ENCODE measurements at places on chromosomes 4 and X.

- no peak for DNase-seq
Measured at GRCh38 chrX:24838629-24839028, 144.9 kb downstream of the POLA1 start.

DNA sequence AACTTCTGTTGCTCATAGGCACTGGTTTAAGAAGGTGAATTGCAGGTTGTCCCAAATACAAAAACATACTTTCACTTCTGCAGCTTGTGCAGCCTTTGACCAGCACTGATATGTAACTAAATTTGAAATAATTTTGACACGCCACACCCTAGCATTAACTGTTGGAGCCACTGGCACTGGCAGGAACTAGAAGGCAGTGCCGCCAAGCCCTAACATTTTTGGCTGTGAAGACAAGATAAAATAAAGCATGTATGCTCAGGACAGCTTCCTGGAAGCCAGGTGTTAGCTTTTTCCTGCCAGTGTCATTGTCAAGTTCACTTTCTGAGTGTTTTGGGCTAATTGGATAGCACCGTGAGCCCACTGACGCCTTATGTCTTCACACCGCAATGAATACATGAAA is 65.3 kb upstream of the FBXW7 start:
- DNase-seq: no peak

GRCh38 chrX:2464677-2465166 is 36.1 kb downstream of the DHRSX start:
- no peak for DNase-seq

DNA sequence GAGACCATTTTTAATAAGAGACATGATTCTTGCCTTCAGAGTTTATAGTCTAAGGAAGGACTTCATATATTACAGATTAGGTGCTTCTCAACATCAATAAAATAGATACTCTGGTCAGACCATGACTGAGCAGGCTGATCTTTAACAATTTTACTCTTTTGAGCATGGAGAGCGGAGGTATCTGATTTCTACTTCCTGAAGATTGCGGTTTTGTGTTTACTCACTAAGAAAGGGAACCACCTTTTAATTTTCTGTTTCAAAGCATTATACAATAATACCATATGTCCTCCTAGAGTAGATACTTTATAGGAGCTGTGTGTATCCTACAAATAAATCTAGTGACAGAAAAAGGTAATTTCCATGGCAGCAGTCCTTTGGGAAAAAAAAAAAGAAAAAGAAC is 12.5 kb downstream of the MORC4 start:
- DNase-seq: no peak

DNA sequence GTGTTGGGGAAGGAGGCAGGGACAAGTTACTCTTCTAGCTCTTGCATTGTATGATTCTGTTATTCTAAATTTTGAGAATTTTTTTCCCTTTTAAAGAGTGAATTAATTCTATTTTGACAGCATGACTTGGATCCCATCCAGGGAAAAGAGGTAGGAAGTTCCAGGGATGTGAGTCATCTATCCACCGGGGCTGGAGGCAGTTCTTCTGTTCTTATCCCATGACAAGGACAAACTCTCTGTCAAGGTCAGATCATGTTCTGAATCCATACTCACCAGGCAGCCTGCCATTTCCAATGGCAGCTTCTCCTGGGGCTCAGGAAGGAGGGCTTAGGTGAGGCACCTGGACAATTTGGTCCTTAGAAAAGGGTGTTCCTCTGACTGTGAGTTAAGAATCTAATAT is 132.0 kb upstream of the MED14 start:
- no peak for DNase-seq

DNA sequence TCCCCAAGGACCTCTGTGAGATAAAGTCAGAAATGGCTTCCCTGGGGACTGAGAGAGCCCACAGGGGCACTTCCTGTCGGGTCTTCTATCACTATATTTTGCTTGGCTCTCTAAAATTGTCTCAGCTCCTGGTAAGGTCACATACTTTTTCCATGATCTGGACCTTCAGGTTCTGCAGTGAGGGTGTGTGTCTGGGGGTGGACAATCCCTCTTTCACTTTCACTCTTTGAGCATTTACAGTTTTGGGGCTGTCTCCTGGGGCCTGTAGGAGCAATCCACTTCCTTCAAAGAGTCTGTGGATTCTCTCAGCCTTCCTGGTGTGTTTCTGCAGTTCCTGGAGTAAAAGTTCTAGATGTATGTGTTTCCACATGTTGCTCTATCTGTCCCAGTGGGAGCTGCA is 335.7 kb downstream of the FSTL5 start:
- no peak for DNase-seq

DNA sequence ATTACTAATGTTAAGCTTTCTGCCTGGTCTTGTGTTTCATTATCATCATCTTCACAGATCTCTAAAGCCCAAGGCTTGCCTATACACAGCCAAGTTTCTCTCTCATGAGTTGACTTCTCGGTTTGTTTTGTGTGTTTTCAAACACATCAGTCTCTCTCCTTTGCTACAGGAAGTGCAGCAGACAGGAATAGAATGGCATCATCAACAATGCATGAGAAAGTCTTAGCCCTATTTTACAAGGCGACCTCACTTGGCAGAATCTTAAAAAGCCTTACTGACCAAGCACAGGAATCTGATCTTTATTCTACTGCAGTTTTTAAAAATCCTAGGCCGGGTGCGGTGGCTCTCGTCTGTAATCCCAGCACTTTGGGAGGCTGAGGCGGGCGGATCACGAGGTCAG is 36.8 kb downstream of the CC2D2A start:
- DNase-seq: no peak

DNA sequence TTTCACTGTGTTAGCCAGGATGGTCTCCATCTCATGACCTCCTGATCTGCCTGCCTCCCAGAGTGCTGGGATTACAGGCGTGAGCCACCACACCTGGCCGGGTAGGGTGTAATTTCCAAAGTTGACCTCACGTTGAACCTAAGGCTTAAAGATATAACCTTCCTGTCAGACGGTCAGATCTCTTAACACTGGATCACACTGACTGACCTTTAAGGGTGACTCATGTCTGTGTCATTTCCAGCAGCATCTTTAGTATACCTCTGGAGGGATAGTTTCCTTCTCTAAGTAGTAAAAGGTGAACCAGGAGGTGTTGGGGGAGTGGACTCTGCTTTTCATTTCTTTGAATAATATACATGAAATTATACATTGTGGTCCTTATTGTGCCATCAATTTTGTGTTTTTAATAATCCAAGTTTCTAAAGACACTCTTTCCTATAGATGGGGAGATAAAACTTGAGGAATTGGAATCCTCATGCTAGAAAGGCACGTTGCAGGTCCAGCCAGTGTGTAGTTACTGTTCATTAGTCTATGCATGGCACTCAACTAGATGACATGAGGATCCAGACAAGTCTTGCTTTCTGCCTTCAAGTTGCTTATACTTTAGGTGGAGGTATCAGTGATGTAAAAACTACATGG is 45.7 kb downstream of the ARHGAP10 start:
- DNase-seq: no peak

DNA sequence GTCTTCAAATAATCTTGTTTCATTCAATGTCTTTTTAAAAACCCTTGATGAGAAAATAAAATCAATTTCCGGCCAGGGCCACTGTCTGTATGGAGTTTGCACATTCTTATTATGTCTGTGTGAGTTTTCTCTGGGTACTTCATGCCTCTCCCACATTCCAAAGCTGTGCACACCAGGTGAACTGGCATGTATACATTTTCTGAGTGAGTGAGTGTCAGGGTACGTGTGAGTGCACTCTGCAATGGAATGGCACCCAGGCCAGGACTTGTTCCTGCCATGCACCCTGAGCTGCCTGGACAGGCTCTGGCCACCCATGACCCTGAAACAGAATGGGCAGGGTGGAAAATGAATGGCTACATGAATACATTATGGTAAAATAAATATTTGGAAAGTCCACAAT is 61.3 kb downstream of the UBE2NL start:
- no peak for DNase-seq

Measured in activated CD8-positive, alpha-beta memory T cell treated with anti-CD3 and anti-CD28 coated beads for 24 hours (primary cell).